ENCODE measurements at places on chromosomes 2 and 18.

- no peak for DNase-seq
Observed at GRCh38 chr2:132419941-132420340, 3.3 kb downstream of the GPR39 start.

DNA sequence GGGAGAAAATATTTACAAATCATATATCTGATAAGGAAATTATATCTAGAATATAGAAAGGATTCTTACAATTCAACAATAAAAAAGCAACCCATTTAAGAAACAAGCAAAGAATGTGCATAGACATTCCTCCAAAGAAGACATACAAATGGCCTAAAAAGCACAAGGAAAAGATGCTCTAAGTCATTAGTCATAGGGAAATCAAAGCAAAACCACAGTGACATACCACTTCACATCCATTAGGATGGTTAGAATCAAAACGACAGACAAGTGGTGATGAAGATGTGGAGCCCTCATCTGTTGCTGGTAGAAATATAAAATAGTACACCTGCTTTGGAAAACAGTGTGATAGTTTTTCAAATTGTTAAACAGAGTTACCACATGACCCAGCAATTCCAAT lies 48.2 kb downstream of the MAPRE2 start:
- no peak for DNase-seq

DNA sequence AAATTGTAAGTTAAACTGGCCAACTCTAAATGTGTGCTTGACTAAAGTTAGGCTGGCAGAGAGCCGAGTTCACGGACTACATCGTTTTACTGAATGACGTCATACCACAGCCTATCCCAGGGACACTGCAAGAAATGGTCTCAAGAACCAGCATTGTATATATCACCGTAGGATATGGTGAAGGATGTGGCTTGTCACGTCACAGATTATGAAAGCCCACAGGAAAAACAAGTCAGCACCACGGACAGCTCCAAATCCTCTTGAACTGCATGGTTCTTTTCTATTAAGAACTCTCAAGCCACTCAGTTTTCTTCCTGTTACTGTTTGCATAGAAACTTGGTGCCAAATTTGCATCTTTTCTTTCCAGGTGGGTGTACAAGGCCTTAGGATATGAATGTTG lies 85.1 kb upstream of the ACAA2 start:
- peak; percentile 28 for DNase-seq

DNA sequence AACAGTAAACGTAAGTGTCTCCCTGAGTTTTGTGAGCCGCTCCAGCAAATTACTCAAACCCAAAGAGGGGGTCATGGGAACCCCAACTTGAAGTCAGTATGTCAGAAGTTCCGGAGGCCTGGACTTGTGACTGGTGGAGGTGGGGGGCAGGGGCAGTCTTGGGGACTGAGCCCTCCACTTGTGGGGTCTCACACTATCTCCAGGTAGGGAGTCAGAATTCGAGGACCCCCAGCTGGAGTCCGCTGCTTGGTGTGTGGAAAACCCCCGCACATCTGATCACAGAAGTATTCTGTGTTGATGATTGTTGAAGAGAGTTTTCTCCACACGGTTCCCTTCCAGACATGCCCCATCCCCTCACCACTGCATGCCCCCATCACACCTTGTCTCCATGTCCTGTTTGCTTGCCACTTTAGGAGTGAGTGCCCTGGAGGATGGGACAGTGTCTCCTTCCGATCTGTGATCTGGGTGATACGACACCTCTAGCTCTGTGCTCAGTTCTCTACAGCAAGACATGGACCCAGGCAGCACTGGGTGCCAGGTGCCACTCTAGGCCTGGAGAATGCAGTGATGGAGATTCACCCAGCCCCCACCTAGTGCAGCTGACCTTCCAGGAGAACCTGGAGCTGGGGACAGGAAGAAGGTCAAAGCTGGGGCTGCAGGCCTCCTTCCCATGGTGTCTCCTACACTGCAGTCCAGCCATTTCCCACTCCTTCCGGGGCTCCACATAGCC lies 85.6 kb downstream of the TFCP2L1 start:
- no peak for DNase-seq

GRCh38 chr2:105556366-105556765 lies 157.5 kb upstream of the FHL2 start:
- DNase-seq, result no peak

GRCh38 chr2:11332596-11332995 lies 11.8 kb downstream of the ROCK2 start:
- no peak for DNase-seq

GRCh38 chr18:51234117-51235008 lies 36.9 kb upstream of the MEX3C start:
- no peak for DNase-seq

DNA sequence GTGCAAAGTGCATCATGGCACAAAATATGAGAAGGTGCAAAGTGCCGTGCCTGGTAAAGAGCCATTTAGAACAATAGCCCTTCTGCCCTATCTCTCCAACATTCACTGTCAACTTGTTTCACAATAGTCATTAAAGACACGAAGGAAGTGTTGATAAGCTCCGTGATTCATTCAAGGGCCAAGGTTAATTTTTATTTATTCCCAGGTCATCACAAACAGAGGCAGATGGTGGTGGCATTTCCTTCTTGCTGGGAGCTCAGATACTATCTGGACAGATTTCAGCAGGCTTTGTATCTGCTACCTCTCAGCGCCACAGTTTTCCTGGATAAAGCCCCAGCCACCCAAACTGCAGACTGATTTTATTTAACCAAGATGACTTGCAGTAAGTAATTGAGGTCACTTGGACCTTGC lies 309.3 kb downstream of the ZNF521 start:
- DNase-seq, result no peak

DNA sequence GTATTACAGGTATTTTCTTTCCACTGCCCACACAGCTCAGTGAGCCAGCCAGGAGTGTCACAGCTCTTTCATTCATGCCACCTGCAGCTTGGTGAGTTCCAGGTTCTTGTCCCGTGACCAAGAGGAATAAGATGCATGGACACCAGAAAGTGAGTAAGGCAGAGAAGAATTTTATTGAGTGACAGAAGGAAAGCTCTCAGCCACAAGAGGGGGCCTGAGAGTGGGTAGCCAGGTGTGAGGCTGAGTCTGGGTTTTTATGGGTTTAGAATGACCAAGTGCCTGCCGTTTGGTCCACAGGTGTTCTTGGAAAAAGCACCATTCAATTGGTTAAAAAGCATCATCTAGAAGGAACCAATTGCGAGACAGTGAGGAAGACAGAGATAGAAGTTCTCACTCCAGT lies 1097.1 kb upstream of the SLC39A10 start:
- no peak for DNase-seq
